Progenitor cell of endocrine pancreas (in vitro differentiated cells): ENCODE measurements at places on chromosomes 5 and 9.

- H3K36me3 ChIP-seq, result no peaks in the 10 kb centered on the region
- no peak overlapping the region for H3K27ac ChIP-seq
- peaks cover 47% of the 10 kb centered on the region for H3K27me3 ChIP-seq
- no peak for DNase-seq
Observed at GRCh38 chr9:122348288-122348777, 22.5 kb upstream of the PTGS1 start.

DNA sequence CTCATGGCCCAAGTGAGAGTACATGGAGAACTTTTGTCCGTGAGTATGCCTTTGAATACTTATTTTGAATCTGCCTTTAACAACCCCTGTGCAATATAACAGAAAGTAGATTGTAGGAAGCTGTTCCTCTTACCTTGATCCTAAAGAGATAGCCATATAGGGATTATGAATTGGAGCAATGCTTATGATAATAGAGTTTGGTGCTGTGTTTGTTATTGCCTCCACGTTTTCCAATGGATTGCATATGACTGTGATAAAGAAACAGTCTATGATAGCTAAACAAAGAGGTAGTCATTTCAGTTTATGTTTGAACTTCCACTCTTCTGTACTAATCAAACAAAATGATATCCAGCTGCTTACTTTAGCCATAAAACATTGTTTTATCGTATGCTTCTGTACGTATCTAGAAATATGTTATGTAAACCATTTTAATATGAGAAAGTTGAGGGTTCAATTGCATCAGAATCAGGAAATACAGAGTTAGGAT is 199.6 kb upstream of the RGMB start:
- H3K36me3 ChIP-seq, result no peaks in the 10 kb centered on the region
- no peaks in the 10 kb centered on the region for H3K27me3 ChIP-seq
- no peak overlapping the region for H3K4me3 ChIP-seq
- no peak overlapping the region for H3K27ac ChIP-seq

GRCh38 chr5:136780518-136780917 is 415.2 kb upstream of the TRPC7 start:
- H3K36me3 ChIP-seq, result no peaks in the 10 kb centered on the region
- H3K27me3 ChIP-seq, result no peaks in the 10 kb centered on the region

- H3K27me3 ChIP-seq, result peaks cover 11% of the 10 kb centered on the region
- H3K4me1 ChIP-seq, result peaks cover 11% of the 10 kb centered on the region
- DNase-seq, result no peak
- H3K4me3 ChIP-seq, result peak overlapping the region; percentile 69
Observed at GRCh38 chr9:129108805-129109536, 1.6 kb downstream of the CRAT start.

DNA sequence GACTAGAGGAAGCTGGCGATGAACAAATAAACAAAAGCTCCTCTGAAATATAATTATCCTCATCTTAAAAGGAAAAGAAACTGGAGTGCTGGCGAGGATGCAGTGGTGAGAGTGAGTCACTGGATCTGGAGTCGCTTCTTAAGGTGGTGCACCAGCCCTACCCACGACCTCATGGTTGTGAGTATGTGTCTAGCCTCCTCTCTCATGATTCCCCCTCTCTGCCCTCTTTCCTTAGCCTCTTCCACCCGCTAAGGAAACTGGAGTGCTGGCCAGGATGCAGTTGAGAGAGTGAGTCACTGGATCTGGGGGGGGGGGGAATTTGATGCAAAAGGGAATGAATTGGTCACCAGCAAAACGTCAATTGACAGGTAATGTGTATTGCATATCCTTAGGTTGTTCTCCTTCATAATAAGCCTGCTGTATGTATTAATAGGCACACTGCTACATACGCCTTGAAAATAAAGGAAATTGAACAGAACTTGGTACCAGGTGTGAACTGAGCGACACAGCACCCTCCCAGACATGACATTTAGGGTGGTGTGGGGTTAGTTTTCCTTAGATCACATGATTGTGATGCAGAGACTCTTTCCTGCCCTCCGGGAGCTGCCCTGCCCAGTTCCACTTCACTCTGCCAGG is 36.3 kb upstream of the EBF1 start:
- H3K27ac ChIP-seq, result no peak overlapping the region
- no peak overlapping the region for H3K4me3 ChIP-seq
- H3K36me3 ChIP-seq, result no peaks in the 10 kb centered on the region
- no peaks in the 10 kb centered on the region for H3K4me1 ChIP-seq
- DNase-seq, result no peak

GRCh38 chr9:99472240-99472915 is 250.3 kb downstream of the SEC61B start:
- no peaks in the 10 kb centered on the region for H3K27me3 ChIP-seq
- no peak overlapping the region for H3K27ac ChIP-seq
- no peak overlapping the region for H3K4me3 ChIP-seq
- H3K36me3 ChIP-seq, result no peaks in the 10 kb centered on the region
- H3K4me1 ChIP-seq, result no peaks in the 10 kb centered on the region
- DNase-seq, result no peak

DNA sequence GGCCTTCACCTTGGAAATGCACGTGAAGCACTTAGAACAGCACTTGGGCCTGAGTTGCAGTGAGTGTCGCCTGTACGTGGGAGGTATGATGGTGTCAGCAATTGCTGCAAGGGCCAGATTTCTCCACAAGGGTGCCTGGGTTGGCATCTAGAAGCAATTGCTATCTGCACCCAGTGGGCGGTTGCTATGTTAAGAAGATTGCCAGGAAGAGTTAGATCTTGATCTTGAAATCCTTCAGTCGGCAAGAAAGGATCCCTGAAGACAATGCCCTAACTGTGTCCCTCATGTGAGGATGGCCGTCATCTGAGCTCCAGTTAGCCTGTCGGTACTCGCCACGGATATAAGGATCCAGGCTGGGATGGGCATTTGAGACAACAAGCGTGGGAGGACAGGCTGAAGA is 62.9 kb downstream of the MAMDC2 start:
- no peak overlapping the region for H3K27ac ChIP-seq
- no peaks in the 10 kb centered on the region for H3K36me3 ChIP-seq
- H3K27me3 ChIP-seq, result peaks cover 14% of the 10 kb centered on the region
- H3K4me1 ChIP-seq, result no peaks in the 10 kb centered on the region
- no peak for DNase-seq

DNA sequence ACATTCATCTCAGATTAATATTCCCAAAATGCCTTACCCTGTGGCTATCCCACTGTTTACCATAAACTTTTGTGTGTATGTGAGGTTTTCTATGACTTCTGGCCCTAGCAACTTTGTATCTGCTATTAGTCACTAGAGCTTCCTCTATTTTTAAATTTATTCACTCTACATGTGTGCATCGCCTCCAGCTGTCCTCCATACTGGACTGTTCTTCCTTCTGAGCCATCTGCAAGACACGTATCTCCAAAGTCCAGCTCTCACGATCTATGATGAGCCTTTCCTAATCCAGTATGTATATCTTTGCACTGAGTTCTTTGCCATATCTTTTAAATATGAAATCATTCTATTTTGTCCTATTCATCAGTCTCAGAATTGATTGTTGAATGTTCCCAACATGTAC is 1.7 kb upstream of the GNG10 start:
- peaks cover 7% of the 10 kb centered on the region for H3K36me3 ChIP-seq
- H3K4me1 ChIP-seq, result peaks cover 18% of the 10 kb centered on the region
- DNase-seq, result no peak
- no peak overlapping the region for H3K27ac ChIP-seq
- H3K27me3 ChIP-seq, result peaks cover 17% of the 10 kb centered on the region
- no peak overlapping the region for H3K4me3 ChIP-seq

GRCh38 chr9:8477450-8477849 is 677.9 kb upstream of the DMAC1 start:
- DNase-seq, result no peak
- H3K36me3 ChIP-seq, result peaks cover 10% of the 10 kb centered on the region
- H3K27me3 ChIP-seq, result no peaks in the 10 kb centered on the region
- no peak overlapping the region for H3K27ac ChIP-seq
- H3K4me3 ChIP-seq, result no peak overlapping the region

GRCh38 chr5:108729242-108729615 is 18.5 kb upstream of the FER start:
- H3K4me3 ChIP-seq, result no peak overlapping the region
- DNase-seq, result no peak
- H3K27me3 ChIP-seq, result peaks cover 6% of the 10 kb centered on the region
- no peaks in the 10 kb centered on the region for H3K36me3 ChIP-seq
- no peak overlapping the region for H3K27ac ChIP-seq

- H3K4me3 ChIP-seq, result no peak overlapping the region
- no peak for DNase-seq
- peaks cover 7% of the 10 kb centered on the region for H3K27me3 ChIP-seq
Observed at GRCh38 chr9:127139775-127140174, 17.3 kb upstream of the ANGPTL2 start.

- no peaks in the 10 kb centered on the region for H3K27me3 ChIP-seq
- peaks cover 2% of the 10 kb centered on the region for H3K36me3 ChIP-seq
- DNase-seq, result no peak
- H3K4me3 ChIP-seq, result no peak overlapping the region
- peaks cover 49% of the 10 kb centered on the region for H3K4me1 ChIP-seq
Observed at GRCh38 chr9:31582071-31582470, 802.4 kb upstream of the ACO1 start.

DNA sequence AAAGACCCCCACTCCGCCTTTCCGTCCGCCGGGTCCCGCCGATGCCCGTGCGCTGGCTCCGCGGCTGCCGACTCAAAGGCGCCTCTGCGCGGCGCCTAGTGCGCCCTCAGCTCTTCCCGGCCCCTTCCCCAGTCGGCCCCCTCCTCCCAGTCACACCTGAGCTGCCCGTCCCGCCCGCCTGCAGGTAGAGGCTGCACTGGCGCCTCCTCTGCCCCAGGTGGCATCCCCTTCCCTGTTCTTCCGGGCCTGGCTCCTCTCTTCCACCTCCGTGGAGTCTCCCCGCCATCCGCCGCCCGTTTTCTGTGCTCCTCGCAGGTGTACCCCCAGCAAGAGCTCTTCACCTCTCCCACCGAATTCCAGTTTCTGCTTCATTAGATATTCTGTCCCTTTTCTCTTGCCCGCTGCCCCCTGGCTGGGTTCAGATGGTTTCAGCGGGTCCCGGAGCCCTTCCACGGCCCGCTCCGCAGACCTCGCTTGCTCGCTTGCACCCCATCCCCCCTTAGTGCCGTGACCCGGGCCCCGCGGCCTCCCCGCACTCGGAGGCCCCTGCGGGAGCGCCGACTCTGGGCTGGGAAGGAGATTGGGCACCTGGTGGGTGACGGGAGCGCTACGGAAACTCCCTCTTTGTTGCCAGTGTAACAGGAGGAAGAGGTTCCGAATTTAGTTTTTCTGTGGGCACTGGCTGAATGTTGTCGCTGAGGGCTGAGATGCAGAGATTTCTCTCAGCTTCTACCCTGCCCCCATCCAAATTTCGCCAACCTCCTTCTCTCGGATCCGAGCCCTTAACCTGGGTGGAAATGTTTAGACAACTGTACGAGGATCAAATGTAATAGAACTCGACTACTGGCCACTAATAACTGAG is 809 bp downstream of the SLC44A1 start:
- H3K27me3 ChIP-seq, result no peaks in the 10 kb centered on the region
- peak overlapping the region; percentile 97 for H3K27ac ChIP-seq
- no peaks in the 10 kb centered on the region for H3K36me3 ChIP-seq

DNA sequence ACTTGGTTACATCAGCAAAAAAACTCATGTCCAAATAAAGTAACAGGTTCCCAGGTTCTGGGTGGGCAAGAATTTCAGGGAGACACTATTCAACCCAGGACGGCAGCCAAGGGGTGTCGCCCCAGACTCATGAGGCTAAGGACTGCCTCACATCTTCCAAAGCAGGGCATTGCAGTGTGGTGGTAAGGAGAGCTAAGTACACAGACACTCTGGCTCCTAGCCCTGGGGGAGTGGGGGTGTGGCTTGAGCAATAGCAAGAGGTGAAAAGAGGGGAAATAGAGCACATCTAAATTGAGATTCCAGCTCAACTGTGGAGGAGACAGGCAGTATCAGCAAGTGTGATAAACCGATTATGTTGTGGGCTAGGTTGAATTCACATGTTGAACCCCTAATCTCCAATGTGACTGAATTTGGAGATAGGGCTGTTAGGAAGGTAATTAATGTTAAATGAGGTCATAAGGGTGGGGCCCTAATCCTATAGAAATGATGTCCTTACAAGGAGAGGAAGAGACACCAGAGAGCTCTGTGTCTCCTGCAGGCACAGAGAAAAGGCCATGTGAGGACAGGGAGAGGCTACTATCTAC is 49.9 kb upstream of the MARCHF11 start:
- no peaks in the 10 kb centered on the region for H3K4me1 ChIP-seq
- H3K27ac ChIP-seq, result no peak overlapping the region
- no peak overlapping the region for H3K4me3 ChIP-seq
- no peaks in the 10 kb centered on the region for H3K36me3 ChIP-seq

- H3K4me1 ChIP-seq, result no peaks in the 10 kb centered on the region
- DNase-seq, result no peak
- no peak overlapping the region for H3K4me3 ChIP-seq
- no peaks in the 10 kb centered on the region for H3K36me3 ChIP-seq
- no peaks in the 10 kb centered on the region for H3K27me3 ChIP-seq
- H3K27ac ChIP-seq, result no peak overlapping the region
Observed at GRCh38 chr9:19690128-19690527, 98.7 kb downstream of the SLC24A2 start.

DNA sequence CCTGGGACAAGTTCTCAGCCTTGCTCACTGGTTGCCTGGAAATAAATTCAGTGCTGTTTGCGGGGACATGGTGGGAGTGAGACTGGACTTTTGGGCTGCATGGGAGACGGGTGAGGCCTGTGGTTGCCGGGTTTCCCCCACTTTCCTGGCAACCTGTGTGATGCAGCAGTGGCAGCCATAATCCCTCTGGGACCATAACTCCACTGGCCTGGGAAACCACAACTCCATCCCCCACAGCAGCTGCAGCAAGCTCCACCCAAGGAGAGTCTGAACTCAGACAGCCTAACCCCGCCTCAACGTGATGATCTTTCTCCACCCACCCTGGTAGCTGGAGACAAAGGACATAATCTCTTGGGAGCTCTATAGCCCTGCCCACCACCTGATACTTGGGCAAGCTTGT is 349.9 kb downstream of the PIK3R1 start:
- H3K27ac ChIP-seq, result no peak overlapping the region
- H3K36me3 ChIP-seq, result no peaks in the 10 kb centered on the region
- H3K27me3 ChIP-seq, result no peaks in the 10 kb centered on the region

- DNase-seq, result no peak
- no peak overlapping the region for H3K4me3 ChIP-seq
- no peak overlapping the region for H3K27ac ChIP-seq
- H3K4me1 ChIP-seq, result no peaks in the 10 kb centered on the region
- H3K27me3 ChIP-seq, result no peaks in the 10 kb centered on the region
- H3K36me3 ChIP-seq, result no peaks in the 10 kb centered on the region
Observed at GRCh38 chr5:62419609-62420008, 7.0 kb downstream of the IPO11 start.

GRCh38 chr5:175162036-175162435 is 281.9 kb downstream of the DRD1 start:
- peaks cover 12% of the 10 kb centered on the region for H3K4me1 ChIP-seq
- DNase-seq, result no peak
- no peak overlapping the region for H3K4me3 ChIP-seq
- H3K36me3 ChIP-seq, result no peaks in the 10 kb centered on the region
- peak overlapping the region; percentile 9 for H3K27ac ChIP-seq

DNA sequence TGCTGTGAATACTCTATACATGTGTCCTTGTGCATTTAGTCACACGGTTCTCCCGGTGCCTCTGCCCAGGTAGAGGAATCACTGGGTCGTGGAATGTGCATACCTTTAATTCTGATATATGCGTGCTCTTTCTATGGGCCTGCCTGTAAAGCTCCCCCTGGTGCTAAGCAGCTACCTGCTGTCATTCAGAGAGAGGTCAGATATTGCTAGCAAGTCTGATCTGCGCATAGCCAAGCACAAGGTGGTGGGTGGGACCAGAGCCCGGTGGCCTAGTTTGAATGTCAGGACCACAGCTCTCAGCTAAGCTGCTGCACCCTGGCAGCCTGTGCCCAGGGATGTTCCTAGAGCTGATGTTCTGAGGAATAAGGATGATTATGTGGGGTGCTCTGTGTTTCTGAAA is 33.4 kb downstream of the TJP2 start:
- no peak for DNase-seq
- peaks cover 32% of the 10 kb centered on the region for H3K4me1 ChIP-seq
- peak overlapping the region; percentile 16 for H3K27ac ChIP-seq
- H3K36me3 ChIP-seq, result peaks cover 2% of the 10 kb centered on the region
